RPMI8226 (cell line): ENCODE measurements at places on chromosomes 2 and 18.

- no peak for DNase-seq
Measured at GRCh38 chr18:8667846-8668245, 37.5 kb upstream of the MTCL1 start.

DNA sequence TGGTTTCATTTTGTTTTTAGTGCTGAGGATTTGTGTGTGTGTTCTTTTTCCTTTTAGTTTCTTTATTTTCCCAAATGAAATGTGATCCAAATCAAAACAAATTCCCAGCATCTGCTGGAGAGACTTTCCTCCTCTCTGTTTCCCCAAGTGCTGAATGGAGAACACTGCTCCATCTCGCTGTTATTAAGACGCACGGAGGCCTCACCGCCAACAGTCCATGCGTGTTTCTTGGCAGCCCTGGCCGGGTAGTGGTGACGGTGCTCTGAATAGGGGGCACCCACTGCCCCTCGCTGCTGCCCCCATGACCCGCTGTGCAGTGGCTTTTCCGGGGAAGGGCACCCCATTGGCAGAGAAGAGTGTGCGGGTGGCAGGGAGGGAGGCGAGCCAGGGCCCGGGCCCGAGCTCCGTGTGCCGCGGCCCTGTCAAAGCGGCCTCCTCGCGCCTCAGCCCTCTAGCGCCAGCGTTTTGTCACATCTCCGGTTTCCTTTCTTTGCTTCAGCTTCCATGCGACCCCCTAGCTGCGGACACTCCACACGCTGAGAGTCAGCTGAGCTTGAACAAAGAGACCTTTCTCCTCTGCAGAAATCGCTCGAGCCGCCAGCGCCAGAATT lies 473.7 kb upstream of the SALL3 start:
- peak; percentile 32 for DNase-seq

DNA sequence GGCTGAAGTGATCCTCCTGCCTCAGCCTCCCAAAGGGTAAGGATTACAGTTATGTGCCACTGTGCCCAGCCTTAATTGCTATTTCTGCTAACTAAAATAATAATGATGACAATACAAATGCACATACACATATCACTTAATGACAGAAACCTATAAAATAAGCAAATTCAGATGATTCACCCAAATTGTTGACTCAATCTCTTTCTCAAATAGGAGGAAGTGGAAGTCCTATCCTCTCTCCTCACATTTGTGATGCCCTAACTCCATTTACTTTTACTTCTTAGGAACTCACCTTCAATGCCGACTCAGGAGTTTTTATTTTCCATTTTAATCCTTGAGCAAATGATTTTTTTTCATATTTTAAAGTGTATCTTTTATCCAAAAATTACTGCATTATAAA lies 24.5 kb upstream of the RAPH1 start:
- no peak for DNase-seq

- DNase-seq: peak; percentile 16
Measured at GRCh38 chr18:46950064-46950656, 32.8 kb downstream of the KATNAL2 start.

- no peak for DNase-seq
Measured at GRCh38 chr2:216881411-216881810, 21.5 kb upstream of the TNP1 start.

DNA sequence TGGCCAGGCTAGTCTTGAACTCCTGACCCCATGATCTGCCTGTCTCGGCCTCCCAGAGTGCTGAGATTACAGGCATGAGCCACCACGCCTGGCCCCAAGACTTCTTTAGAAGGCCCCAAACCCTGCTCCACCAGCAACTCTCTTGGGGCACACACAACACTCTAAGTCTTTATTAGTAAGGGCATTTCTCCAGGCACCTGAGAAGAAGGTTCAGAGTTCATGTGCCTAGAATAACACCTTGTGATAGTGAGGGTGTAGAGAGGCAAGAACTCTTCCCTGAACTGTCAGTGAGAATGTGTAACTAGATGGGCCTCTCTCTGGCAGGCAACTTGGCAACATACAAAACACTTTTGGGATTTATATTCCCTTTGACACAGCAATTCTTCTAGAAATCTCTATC lies 43.8 kb downstream of the SH2D6 start:
- no peak for DNase-seq

- no peak for DNase-seq
Measured at GRCh38 chr18:62026586-62026985, 133.8 kb upstream of the RNF152 start.

DNA sequence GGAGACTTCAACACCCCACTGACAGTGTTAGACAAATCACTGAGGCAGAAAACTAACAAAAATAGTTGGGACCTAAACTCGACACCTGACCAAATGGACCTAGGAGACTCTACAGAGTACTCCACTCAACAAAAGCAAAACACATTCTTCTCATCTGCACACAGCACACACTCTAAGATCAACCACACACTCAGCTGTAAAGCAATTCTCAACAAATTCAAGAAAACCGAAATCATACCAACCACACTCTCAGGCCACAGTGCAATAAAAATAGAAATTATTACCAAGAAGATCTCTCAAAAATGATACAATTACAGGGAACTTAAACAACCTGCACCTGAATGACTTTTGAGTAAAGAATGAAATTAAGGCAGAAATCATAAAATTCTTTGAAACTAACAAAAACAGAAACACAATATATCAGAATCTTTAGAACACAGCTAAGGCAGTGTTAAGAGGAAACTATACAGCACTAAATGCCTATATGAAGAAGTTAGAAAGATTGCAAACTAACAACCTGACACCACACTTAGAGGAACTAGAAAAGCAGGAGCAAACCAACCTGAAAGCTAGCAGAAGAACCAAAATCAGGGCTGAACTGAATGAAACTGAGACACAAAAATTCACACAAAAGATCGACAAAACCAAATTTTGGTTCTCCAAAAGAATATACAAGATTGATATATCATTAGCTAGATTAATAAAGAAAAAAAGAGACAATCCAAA lies 46.3 kb downstream of the RTTN start:
- DNase-seq: no peak

- DNase-seq: peak; percentile 68
Measured at GRCh38 chr2:86072271-86072858, 33.3 kb downstream of the POLR1A start.

DNA sequence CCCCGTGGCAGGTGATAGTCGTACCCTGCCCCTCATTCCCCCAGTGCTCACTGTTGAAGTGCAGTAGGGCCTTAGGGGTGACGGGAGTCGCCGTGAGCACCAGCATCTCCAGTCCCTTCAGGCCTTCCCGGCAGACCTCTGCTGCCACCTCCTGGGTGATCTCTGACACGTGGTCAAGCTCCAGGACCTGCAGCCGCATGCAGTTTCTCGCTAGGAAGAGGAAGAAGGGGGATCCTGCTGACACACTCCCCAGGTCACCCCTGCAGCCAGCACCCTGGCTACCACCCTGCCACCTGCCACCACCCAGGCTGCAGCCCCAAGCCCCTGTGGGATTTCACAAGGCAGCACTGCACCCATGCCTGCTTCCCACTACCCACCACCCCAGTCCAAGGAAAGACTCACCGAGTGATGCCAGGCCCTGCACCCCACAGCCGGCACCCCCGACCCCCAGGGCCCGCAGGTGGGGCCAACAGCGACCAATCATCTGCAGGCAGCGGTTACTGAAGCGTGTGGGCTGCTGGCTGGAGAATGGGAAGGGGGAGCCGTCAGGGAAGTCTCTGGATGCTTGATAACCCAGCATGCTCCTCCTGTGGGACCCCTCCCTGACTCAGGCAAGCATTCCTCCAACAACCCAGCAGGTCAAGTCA lies 23.8 kb downstream of the FBXO41 start:
- peak; percentile 35 for DNase-seq
